ENCODE measurements at places on chromosomes 13 and 19.

GRCh38 chr19:12202250-12202649, 39.4 kb downstream of the ZNF136 start:
- DNase-seq, result no peak

DNA sequence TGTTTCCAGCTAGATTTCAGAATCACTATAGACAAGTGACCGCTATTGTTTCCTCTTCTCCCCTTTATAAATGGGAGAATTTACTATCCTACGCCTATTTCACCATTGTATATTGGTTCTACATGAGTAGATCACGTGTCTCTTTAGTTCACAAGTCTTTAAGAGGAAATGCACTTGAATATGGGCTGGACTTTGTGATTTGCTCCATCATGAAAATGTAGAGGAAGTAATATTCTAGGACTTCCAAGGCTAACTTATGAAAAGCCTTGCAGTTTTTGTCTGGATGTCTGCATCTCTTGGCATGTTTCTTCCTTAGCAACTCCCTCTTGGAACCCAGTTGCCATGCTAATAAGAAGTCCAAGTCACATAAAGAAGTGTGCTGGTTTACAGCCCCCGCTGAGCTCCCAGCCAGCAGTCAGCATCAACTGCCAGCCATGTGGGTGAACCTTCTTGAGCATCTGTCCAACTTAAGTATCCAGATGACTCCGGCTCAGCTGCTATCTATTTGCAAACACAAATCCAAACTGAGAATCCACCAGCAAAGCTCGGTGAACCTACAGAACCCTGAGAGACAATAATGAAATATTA, 4.8 kb upstream of the FBXL3 start:
- DNase-seq, result peak; percentile 75

GRCh38 chr13:97843189-97843588, 110.3 kb upstream of the IPO5 start:
- DNase-seq, result no peak

DNA sequence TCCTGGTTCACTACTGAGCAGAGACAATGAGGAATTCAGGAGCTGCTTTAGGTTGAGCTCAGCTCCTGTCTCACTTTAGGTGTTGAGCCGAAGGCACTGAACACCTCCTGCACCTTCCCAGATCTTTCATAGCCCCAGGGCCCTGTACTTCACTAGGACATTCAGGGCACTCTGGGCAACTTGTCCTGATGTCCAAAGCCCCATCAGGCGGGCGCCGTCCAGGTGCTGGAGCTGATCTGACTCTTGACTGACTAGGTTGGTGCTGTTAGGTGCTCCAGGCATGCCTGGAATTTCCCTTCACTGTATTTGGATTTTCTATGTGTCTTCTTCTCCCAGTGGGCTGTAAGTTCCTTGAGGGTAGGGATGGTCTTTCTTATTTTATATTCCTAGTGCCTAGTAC, 48.4 kb upstream of the CNMD start:
- no peak for DNase-seq

- no peak for DNase-seq
Observed at GRCh38 chr13:51303882-51304281, 35.6 kb upstream of the SERPINE3 start.

GRCh38 chr19:10653482-10653731, 739 bp upstream of the ILF3 start:
- DNase-seq, result no peak

DNA sequence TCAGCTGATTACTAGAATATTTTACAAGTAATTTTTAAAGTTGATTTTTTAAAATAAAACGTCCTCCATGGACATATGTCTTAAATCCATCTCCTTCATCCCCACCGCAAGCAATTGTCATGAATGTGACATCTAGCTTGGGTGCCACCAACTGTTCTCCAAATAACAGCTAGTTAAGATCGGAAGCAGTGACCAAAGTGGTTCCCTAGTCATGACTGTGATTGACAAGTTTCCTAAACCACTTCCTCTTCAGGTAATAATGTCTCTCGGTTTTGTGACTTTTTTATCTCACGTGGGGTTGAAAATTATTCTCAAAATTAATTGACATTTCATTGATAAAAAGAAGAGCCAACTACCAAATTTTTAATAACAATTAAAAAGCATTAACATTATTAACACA, 135.3 kb upstream of the MIR17HG start:
- DNase-seq, result no peak

- DNase-seq, result no peak
Observed at GRCh38 chr13:99657848-99658260, 156.6 kb downstream of the TM9SF2 start.

GRCh38 chr13:37195621-37196020, 90.2 kb upstream of the CSNK1A1L start:
- DNase-seq, result no peak

DNA sequence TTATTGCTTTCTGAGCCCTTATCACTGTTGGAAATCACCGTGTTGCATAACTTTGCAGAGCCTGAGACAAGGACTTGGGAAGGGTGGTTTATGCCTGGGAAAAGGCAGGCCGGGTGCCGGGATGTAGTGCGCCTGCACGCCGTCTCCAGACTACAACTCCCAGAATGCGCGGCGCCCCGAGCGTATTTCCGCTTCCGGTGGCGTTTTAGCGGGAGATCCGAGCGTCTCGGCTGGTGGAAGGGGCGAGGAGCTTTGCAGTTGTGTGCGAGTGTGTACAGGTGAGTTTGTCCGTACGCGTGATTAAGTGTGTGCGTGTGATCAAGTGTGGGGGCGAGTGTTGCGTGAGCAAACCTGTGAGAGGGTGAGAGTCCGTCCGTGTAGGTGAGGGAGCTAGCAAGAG, 75.4 kb downstream of the PEG3 start:
- DNase-seq, result no peak

DNA sequence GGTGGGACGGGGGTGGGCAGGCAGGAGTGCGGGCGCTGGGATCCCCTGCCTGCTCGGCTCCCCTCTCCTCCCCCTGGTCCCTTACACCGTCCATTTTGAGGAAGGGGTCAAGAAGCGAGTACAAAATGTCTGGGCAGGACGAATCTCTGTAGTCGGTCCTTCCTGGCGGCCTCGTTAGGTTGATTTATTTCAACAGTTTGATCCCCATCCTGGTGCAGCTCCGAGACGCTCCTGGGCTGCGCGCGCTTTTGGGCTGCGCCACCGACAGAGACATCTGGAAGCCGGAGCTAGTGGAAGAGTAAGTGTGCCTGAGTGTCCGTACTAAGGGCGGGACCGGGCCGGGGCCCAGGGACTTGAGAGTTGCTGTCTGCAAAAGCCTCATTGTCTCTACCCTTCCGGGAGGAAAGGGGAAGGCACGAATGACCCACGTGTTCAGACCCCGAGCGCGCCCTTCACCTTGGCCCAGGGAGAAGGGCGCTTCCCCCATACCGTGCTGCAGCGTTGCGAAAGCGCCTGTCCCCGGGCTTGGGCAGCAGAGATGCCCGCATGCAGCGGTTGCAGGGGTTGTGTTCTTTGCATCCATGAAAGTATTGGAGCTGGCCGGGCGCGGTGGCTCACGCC, 1.8 kb downstream of the ZNF114 start:
- DNase-seq, result peak; percentile 64

DNA sequence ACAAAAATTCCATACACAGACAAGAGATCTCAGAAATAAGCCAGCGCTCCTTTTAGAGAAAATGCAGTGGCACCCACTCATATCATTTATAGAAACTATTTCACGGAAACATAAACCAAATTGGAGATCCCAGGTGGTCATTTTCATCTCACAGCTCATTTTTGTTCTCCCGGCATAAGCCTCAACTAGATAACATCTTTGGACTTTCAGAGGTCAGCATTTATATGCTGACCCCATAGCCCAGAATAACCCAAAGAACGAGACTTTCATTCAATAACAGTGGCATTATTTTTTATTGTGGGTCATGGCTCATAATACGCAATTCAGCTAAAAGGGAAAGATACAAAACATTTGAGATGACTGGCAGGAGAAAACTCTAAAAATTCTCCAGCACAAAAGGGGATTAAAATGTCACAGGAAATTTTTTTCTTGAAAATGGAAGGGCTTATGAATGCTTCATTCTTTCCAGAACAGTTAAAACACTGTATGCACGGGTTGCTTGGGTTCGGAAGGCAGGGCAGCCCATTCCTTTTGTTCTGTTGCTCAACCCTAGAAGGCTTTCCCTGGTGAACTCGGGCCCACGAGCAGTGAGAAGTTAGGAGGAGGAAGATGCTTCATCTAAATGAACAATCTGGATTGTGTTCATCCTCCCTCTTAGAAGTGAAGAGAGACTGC, 24.0 kb downstream of the STARD13 start:
- DNase-seq, result no peak

DNA sequence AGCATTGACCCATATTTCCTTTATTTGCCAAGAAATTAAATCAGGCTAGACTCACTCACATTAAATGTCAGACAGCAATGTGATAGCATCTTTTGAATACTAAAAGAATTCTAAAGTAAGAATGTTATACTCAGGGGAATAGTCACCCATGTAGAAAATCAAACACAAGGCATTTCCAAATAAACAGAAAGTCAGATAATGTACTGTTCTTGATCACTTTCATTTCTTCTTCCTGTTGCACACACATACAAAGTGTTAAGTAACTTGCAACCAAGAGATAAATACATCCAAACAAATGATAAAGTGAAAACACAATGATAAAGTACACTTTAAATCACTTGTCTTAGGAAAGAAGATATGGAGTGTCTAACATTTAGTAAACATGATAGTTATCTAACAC, 1366.6 kb upstream of the MIR17HG start:
- no peak for DNase-seq

DNA sequence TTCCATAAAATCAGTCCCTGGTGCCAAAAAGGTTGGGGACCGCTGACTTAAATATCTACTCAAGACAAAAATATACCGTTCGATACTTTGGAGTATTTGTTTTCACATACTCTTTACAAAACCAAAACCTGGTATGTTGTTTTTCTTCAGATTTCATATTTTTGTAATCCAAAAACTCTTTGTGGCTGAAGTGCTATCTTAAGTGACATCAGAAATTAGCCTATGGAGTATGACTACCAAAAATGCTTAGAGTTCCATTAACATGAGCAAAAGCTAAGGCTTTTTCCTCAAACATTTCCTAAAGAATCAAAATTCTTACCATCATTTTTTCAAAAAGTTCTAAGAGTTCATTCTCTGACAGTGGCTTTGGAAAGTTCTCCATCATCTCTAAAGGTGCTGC, 52.0 kb downstream of the DIAPH3 start:
- DNase-seq, result no peak

DNA sequence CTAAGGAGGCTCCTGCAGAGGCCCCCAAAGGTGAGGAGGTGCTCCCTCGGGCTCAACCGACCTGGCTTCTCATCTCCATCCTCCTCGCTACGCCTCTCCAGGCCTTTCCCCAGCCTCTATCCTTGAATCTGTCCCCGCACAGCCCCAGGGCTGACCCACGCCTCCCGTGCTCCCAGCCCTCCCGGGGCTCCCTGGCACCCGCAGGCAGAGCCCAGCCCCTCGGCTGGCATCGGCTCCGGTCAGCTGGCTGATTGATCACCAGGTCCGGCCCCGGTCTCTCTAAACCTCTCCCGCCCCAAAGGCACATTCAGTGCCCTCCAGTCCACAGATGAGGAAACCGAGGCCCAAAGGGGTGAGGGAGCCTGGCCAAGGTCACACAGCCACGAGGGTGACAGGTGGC, 2.5 kb downstream of the MYBPC2 start:
- DNase-seq, result no peak

- no peak for DNase-seq
Observed at GRCh38 chr13:50914848-50915247, 5.3 kb downstream of the RNASEH2B start.

GRCh38 chr19:44746946-44747738, 1.4 kb upstream of the BCL3 start:
- DNase-seq, result no peak

DNA sequence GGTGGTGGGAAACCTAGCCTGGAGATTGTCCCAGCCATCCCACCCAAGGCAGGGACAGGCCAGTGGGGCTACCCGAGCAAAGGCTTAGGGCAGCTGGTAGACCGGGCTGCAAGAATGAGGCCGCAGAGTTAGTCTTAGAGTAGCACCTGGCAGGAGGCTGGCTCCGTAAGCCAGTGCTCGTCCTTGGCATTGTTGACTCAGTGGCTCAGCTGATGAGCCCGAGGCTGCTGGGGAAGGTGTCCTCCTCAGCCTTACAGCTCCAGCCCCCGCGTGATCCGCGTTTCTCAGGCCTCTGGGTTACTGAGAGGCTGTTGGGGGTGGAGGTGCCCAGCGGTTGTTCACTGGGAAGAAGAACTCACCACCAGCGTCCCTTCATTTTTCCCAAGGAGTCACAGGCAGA, 24.7 kb downstream of the PPP1R37 start:
- no peak for DNase-seq

- DNase-seq, result no peak
Observed at GRCh38 chr13:35392768-35393167, 83.7 kb downstream of the MAB21L1 start.

DNA sequence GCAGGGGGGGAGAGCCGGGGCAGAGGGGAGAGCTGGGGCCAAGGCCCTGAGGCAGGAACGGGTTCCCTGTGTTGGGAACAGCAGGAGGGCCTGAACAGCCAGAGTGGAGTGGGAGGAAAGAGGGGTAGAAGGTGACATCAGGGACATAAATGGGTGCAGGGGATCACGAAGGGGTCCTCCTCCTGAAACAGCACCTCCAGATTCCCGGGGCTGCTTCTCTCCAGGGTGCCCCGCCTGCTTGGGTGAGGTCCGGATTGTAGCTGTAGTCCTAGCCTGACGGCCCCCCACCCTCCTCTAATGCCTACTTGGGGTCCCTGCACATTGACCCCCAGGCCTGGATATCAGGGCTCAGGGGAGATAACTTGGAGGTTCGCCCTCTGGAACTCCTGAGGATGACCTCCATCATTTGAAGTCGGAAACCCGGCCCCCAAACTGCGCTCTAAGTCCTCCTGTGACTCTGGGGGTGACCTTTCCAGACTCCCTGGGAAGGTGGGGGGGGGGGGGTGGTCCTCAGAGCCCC, 473 bp upstream of the SCN1B start:
- DNase-seq, result no peak

- DNase-seq, result no peak
Observed at GRCh38 chr13:34939771-34940170, 2.3 kb upstream of the NBEA start.

DNA sequence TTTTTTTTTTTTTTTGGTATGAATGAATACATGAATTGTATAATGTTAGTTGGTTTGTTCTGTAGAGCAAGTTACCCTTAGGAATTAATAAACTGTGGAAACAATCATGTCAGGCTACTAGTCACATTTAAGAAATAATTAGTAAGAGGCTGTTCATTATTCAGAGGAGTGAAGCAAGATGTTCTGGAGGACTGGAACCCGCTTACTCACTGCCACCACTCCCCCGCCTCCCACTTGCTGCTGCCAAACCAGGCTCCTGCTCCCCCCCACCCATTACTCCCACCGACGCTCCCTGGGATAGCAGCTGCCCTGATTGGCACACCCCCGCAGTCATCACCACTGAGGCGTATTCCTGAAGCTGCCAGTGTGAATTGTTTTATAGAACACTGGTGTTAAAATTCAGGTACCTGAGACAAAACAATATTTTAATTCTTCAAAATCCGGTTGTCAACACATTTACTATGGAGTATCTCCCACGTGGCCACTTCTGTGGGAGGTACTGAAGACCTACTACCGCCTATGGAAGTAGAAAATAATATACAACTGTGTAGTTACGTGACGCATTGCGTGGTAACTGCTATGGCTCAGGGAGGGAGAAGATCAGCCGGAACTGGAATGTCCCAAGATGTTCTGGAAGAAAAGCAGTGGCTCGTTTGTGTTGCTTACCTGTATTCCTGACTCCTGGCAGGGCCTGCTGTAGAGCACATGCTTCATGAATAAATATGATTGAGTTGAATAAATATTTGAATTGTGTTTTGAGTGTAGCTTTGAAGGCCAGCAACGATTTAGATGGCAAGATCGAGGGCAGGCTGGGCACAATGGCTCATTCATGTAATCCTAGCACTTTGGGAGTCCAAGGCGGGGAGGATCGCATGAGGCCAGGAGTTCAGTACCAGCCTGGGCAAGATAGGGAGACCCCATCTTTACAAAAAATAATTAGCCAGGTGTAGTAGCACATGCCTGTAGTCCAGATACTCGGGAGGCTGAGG, 1.7 kb downstream of the DPY19L3 start:
- no peak for DNase-seq
